Natural killer cell (primary cell): ENCODE measurements at places on chromosomes 2 and 18.

- no peak for DNase-seq
These were observed 234.1 kb downstream of the INSIG2 start for GRCh38 chr2:118322406-118322805.

GRCh38 chr2:16050908-16051489 lies 110.6 kb downstream of the MYCN start:
- no peak for DNase-seq

GRCh38 chr2:55153584-55154299 lies 78.4 kb downstream of the CLHC1 start:
- DNase-seq = no peak

DNA sequence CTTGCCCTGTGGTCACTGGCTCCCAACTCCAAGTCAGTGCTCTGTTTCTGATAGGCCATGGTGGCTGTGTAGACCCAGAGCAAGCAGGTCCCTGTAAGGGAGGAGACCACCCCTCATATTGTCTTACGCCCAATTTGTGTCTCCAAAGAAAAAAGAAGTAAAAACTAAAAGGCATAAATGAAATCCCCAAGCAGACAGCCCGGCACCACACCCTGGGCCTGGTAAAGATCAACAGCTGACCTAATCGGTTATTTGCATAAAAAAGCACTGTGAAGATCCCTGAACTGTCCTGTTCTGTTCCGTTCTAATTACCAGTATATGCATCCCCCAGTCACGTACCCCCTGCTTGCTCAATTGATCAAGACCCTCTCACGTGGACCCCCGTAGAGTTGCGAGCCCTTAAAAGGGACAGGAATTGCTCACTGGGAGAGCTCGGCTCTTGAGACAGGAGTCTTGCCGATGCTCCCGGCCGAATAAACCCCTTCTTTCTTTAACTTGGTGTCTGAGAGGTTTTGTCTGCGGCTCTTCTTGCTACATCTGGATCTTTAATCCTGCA lies 364.1 kb upstream of the HS6ST1 start:
- no peak for DNase-seq

DNA sequence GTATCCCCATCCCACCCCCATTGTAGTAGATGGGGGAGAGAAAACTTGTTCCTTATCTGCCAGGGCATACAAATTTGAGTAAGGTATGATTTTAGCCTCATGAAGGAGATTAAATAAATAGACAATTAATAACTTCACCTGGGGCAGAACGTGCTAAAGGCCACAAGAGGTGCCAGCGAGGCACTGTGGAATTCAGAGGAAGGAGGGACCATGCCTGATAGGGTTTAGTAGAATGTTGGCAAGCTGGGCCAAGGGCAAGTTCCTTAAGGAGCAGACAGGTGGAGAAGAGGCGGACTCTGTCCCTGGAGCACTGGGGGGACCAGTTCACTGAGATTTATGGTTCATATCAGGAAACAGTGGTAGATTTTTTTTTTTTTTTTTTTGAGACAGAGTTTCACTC lies 22.5 kb downstream of the STAMBP start:
- peak; percentile 37 for DNase-seq

GRCh38 chr2:56534321-56534720 lies 350.5 kb downstream of the CCDC85A start:
- no peak for DNase-seq

DNA sequence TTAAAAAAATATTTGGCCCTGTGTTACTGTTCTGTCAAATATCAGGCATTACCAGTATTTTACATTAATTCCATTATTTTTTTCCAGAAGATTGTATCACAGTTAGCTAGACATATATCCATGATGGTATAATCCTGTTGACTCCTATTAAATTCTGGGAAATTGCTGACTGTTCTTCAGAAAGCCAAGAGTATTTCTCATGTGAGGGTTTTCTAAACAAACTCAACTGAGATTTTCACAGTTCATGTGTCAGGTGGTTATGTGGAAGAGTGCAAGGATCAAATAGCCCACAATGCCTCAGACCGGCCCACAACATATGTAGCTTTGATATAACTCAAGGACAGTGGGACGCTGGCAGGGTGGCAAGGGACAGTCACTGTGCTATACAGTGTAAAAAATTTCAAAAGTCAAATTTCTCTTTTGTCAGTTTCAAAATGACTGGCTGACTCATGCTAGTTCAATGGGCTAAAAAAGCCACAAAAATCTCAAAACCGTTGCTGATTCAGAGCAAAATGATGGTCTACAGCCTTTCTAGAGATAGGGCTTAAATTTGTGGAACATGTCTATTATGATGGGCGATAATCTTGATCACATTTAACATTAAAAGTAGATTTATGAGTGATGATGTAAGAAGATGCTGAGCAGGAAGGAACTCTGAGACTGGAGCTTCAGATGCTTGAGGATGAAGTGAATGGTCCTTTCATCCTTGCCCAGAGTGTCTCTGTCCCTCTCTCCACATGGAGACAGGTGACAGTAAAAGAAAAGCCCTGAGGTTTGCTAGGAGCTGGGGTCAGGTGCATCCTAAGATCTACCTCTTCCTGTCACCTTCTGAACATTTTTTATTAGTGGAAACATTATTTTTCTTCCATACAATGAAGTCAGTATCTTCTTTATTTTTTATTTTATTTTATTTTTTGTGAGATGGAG lies 175.8 kb upstream of the PIEZO2 start:
- DNase-seq = no peak
